Stimulated activated CD8-positive, alpha-beta memory T cell treated with anti-CD3 and anti-CD28 coated beads, Interleukin-2, amount 100 ng/mL, for 1 hour (primary cell): ENCODE measurements at places on chromosomes 5 and 9.

DNA sequence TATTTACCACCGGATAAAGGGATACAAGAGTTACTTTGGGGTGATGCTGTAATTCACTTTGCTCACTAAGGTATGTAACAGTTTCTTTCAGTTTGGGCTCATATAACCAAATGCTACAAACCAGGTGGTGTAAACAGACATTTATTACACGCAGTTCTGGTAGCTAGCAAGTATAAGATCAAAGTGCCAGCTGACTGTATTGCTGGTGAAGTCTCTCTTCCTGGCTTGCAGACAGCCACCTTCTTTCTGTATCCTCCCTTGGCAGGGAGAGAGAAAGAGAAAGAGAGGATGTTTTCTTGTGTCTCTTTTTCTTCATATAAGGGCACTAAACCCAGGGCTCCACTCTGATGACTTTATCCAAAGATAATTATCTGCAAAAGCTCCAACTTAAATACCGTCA, 552.5 kb upstream of the FTMT start:
- DNase-seq: no peak

DNA sequence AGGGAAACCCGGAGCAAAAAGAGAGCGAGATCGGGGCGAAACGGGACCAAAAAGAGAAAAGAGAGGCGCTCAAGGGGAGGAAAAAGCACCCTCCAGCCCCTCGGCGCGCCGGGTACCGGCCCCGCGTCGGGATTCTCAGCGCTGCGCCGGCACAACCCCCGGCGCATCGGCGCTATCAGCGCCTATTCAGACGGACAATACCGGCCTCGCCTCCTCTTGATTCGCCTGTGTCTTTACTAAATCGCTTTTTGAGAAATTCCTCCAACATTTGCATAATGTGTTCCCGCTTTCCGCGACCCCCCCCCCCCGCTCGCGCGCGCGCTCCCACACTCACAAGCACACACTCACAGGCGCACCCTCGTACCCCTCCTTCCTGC, 578 bp downstream of the LHX6 start:
- DNase-seq: no peak

DNA sequence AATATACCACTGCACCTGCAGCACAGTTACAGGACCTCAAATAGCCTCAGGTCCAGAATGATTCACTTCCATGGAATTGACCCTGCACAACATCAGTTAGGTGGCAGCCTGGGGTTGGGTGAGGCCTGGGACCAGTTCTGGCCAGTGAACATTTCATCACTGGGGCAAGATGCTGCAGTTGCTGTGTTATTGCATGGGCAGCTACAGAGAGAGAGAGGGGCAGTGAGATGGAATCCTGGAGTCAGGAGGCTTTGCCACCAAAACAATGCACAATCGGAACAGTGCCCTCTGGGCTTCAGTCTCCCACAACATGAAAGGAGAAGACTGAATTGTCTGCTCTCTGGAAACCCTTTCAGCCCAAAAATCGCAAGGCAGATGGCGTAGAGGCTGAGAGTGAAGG, 51.8 kb downstream of the SH3TC2 start:
- DNase-seq: no peak

GRCh38 chr9:12696931-12697622, 3.9 kb downstream of the TYRP1 start:
- no peak for DNase-seq

- DNase-seq: no peak
Measured at GRCh38 chr9:130498298-130498917, 53.6 kb downstream of the ASS1 start.

DNA sequence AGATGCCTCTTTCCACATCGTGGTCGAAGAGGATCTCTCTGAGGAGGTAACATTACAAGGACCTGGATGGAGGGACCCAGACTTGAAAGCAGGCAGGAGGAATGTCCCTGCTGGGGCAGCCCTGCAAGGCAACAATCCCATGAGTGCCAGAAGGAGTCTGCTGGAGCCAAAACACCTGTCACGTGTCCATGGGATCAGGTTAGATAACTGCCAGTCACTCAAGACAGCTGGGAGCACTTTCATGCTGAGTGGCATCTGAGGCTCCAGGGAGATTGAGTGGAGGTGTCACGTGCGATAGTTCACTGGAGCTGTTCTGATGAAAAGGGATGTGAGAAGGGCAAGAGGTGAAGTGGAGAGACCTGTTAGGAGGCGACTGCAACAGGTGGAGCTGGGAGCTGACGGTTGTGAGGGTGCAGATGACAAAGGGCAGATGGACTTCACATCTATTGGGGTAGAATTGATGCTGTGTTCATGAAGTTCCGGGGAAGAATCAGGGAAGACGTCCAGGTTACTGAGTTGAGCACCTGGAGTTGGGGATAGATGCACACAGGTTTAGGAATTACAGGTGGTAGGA, 68.4 kb downstream of the ICE1 start:
- DNase-seq: no peak

- no peak for DNase-seq
Measured at GRCh38 chr9:22457448-22457847, 10.8 kb downstream of the DMRTA1 start.

- DNase-seq: no peak
Measured at GRCh38 chr9:129280623-129281271, 102.7 kb upstream of the IER5L start.

DNA sequence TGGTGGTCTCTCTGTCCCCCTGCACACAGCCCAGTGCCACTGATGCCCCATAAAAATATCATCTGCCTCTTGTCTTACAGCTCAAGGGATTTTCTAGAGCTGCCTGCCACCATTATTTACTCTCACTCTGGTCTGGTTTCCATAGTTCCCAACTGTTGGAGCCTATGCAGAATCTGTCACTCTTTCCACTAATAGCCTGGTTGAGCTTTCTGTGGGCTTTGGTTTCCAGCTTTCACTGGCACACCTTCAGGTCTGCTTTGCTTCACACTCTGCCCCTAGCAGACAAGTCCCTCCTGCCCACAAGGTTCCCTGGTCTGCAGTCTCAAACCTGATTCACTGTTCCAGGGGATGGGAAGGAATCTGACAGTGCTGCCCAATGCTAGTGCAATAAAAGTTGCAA, 103.0 kb upstream of the FTMT start:
- no peak for DNase-seq

- DNase-seq: no peak
Measured at GRCh38 chr5:132439521-132440089, 51.0 kb downstream of the IRF1 start.

- DNase-seq: no peak
Measured at GRCh38 chr9:35385042-35385441, 104.9 kb upstream of the RUSC2 start.

GRCh38 chr5:136202469-136203205, 9.7 kb upstream of the SMIM32 start:
- DNase-seq: no peak

DNA sequence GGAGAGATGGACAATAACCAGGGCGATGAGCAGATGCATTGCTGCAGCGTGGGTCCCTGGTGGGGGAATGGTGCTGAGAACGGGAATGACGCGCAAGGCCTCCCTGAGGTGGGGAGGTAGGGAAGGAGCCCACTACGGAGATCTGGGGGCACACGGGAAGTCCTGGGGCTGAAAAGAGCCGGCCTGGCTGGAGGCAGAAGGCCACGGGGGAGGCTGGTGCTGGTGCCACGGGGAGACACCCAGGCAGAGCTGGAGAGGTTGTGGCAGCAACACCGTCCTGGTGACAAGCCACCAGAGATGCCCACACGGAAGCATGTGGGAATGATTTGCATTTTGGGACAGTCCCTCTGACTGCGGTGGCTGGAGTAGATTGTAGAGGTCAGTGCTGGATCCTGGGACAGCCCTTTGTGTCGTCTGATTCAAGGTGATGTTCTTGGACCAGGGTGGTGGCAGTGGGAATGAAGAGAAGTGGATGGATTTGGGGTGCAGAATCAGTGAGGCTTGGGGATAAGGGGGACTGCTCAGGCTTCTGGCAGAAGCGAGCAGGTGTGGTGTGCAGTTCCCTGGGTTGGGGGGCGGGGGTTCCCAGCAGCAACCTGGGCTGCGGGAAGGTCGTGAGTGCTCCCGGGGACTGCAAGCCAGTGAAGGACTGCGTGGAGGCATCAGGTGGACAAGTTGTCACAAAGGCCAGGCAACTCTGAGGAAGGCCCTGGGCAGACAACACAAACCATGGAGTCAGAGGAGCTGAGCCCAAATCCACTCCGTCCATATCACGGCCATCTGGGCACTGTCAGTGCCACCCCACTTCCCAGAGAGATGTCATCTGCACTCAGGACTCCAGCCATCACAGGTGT, 25.2 kb upstream of the CNOT6 start:
- no peak for DNase-seq

DNA sequence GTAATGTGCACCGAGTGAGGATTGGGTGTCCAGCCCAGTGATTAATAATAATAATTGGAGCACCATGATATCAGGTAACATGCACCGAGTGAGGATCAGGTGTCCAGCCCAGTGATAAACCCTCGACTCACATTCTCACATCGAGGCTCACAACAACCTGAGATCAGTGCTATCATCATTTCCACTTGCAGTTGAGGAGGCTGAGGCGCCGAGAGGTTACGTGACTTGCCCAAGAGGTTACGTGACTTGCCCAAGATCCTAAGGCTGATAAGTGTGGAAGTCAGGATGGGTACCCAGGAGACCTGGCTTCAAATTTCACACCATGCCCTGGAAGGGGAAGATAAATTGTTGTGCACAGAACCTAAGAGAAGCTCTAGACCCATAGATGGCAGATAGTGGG, 189.4 kb downstream of the MED10 start:
- no peak for DNase-seq

DNA sequence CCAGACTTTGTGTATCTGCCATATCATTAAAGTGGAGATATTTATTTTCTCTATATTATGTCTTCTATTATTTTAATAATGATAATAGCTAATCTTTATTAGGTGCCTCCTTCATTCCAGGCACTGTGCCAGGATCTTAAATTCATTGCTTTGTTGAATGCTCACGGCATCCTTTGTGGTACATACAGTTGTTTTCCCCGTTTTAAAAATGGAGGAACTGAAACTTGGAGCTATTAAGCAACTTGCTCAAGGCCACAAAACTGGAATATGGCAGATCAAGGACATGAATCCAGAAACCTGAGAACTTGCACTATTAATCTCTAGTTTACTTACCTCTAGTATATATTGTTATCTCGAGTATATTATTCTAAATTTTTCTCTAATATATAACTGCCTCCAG, 41.5 kb upstream of the PPP3R2 start:
- DNase-seq: no peak

GRCh38 chr5:37121465-37121864, 127.7 kb downstream of the CPLANE1 start:
- DNase-seq: no peak

DNA sequence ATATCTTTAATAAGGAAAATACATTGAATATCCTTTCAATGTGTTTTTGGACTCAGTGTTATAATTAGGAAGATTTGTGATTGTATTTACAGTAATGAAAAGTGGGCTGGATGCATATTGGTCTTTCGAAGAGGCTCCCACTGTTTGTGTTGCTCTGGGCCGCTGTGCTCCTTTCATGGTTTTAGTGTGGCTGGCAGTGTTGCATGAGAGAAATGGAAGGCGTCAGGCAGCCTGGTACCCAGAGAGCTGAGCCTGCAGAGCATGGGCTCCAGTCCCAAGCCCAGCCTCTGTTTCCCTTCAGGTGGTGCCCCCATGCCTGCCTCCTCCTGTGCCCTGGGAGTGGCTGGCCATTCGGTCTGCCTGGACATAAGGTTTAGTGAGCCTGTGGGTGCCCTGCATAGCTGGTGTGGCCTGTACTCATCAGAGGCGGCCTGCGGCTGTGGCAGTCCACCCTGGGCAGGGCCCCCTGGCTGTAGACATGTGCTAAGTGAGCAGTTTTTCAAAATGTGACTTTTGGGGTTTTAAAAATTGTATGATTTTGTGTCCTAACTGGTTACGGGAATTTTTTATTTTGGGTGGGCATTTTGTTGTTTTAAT, 27.4 kb upstream of the FAM120AOS start:
- DNase-seq: no peak

GRCh38 chr9:72362118-72362531, 2.9 kb downstream of the ZFAND5 start:
- no peak for DNase-seq

DNA sequence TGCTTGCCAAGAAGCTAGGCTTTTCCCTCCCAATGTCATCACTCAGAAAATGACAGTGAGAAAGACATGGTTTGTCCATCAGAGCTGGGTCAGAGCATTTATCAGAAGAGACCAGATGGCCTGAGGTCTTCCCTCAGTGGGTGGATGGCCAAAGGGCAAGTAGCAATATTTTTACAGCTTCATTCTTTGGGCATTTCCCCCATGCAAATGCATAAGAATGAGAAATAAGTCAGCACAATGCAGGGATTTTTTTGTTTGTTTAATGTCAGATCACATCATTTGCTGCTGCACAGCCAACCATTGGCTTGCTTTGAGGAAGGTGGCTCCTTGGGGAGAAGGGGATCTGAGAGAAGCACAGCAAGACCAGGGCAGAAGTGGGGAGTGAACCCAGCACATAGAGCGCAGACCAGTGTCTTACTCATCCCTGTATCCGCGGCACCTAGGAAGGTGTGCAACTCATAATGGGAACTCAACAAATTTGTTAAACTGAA, 209.6 kb downstream of the SEMA6A start:
- DNase-seq: no peak

GRCh38 chr9:116978155-116978554, 291.1 kb downstream of the TRIM32 start:
- DNase-seq: no peak

GRCh38 chr9:83362341-83362995, 175.7 kb downstream of the FRMD3 start:
- no peak for DNase-seq
